Osteoblast (primary cell): ENCODE measurements at places on chromosomes 16 and 17. TPM values are rescaled to one million over a fixed set of nuclear protein-coding genes. Genes with fewer than 3 reads are reported as not detected.

The CCL17 gene
- not detected in 2 replicates for total RNA-seq

The TEX14 gene
- total RNA-seq: under 0.01 TPM in 2 replicates

DNA sequence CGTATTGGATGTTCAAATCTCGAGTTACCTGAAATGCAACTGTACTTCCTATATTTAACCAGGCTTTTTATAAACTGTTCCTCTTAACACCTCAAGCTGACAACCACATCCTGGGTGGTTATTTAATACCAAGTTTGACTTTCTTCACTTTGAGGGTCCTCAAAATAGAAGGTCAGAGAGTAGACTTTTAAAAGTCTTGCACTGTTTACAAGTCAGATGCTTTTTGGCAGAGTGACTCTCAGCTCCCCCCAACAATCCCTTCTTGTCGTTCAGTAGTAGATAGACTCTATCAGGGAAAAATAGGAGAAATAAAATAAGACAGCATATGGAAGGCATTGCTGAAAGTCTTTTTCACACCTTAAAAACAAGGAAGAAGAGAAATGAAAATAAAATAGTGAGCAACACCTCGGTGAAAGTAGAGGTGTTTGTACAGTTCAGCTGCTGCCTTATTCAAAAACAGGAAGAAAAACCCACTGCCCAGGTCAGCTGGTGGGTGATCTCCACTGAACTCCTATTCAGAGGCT lies 650.4 kb downstream of the WWOX start:
- DNase-seq: no peak

GRCh38 chr16:5837007-5837670 lies 739.5 kb upstream of the EEF2KMT start:
- DNase-seq: no peak

GRCh38 chr17:55480631-55481315 lies 30.5 kb downstream of the SMIM36 start:
- DNase-seq: no peak
